ENCODE measurements at places on chromosomes 7 and 10. TPM values are rescaled to one million over a fixed set of nuclear protein-coding genes. Genes with fewer than 3 reads are reported as not detected.

GRCh38 chr7:68470836-68471435 is 1127.3 kb upstream of the AUTS2 start:
- H3K36me3 ChIP-seq, result no peaks in the 10 kb centered on the region
- no peaks in the 10 kb centered on the region for H3K4me1 ChIP-seq
- peak; percentile 8 for DNase-seq

GRCh38 chr10:33252324-33252723 is 82.1 kb downstream of the NRP1 start:
- H3K27me3 ChIP-seq, result no peaks in the 10 kb centered on the region
- no peak for DNase-seq
- no peak overlapping the region for H3K4me3 ChIP-seq
- peaks cover 4% of the 10 kb centered on the region for H3K4me1 ChIP-seq
- H3K27ac ChIP-seq, result no peak overlapping the region
- H3K36me3 ChIP-seq, result peaks cover 43% of the 10 kb centered on the region

- H3K27ac ChIP-seq, result no peak overlapping the region
- DNase-seq, result no peak
- peaks cover 44% of the 10 kb centered on the region for H3K36me3 ChIP-seq
- H3K27me3 ChIP-seq, result no peaks in the 10 kb centered on the region
- no peak overlapping the region for H3K4me3 ChIP-seq
Observed at GRCh38 chr10:97353945-97354344, 19.4 kb upstream of the FRAT2 start.

- H3K36me3 ChIP-seq, result no peaks in the 10 kb centered on the region
- peaks cover 14% of the 10 kb centered on the region for H3K4me1 ChIP-seq
- H3K27me3 ChIP-seq, result no peaks in the 10 kb centered on the region
- H3K4me3 ChIP-seq, result no peak overlapping the region
- no peak overlapping the region for H3K27ac ChIP-seq
Observed at GRCh38 chr10:70367195-70367796, 15.1 kb downstream of the LRRC20 start.

DNA sequence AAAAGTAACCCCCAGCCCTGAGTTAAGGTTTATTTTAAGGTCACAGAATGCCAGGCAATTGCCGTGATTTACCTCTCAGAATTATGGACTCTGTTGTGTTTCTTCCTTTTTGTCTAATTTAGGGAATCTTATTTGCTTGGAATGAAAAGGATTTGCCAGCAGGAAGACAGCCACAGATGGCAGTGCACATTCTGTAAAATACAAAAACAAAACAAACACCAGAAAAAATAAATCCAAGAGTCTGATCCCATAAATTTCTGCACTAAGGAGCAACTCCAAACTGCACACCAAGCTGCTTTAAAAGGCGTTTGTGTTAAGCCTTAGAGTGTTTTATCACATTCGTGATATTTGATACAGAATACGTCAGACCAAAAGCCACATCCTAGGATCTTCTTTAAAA is 199.0 kb upstream of the C7orf33 start:
- DNase-seq, result no peak
- H3K36me3 ChIP-seq, result no peaks in the 10 kb centered on the region
- no peak overlapping the region for H3K4me3 ChIP-seq
- no peaks in the 10 kb centered on the region for H3K4me1 ChIP-seq
- H3K27ac ChIP-seq, result no peak overlapping the region

DNA sequence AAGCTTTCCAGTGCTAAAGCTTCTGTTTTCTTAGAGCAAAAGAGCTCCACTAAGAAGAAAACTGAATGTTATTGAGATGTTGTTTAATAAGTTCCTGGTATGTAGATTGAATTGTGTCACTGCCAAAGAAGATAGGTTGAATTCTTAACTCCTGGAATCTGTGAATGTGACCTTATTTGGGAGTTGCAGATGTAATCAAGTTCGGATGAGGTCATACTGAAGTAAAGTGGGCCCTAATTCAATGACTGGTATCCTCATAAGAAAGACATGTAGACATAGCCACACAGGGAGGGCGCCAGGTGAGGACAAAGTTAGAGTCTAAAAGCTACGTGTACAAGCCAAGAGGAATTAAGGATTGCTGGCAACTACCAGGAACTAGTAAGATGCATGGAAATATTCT is 732.1 kb upstream of the C7orf33 start:
- no peaks in the 10 kb centered on the region for H3K4me1 ChIP-seq
- H3K4me3 ChIP-seq, result no peak overlapping the region
- no peak overlapping the region for H3K27ac ChIP-seq

CALCR gene
- total RNA-seq, result not detected

DNA sequence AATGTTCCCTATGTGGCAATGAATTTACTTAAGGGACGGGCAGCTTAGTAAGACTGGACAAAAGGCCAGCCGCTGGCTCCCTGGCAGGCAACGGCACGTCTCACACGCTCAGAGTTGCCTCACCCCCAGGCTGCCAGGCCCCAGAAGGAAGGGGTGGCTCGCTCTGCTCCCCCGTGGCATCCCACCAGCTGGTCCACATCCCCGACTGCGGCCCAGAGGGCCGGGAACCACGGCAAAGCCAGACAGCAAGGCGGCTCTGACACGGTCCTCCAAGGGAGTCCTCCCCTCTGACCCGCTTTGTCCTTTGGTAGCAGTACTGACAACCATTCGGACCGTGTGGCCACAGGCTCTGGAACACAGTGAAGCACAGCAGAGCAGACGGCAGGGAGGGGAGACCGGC is 34.1 kb downstream of the NUDT1 start:
- no peaks in the 10 kb centered on the region for H3K27me3 ChIP-seq
- peaks cover 17% of the 10 kb centered on the region for H3K4me1 ChIP-seq
- DNase-seq, result no peak
- peaks cover 19% of the 10 kb centered on the region for H3K36me3 ChIP-seq

BICC1 gene
- 6.2 TPM for total RNA-seq

GJC3 gene
- not detected for total RNA-seq

- H3K4me3 ChIP-seq, result no peak overlapping the region
- DNase-seq, result no peak
- H3K36me3 ChIP-seq, result no peaks in the 10 kb centered on the region
Observed at GRCh38 chr10:109327266-109327665, 596.0 kb downstream of the XPNPEP1 start.

GRCh38 chr10:5434017-5434753 is 21.8 kb downstream of the NET1 start:
- peaks cover 15% of the 10 kb centered on the region for H3K36me3 ChIP-seq
- H3K4me1 ChIP-seq, result peaks cover 7% of the 10 kb centered on the region
- no peak for DNase-seq
- H3K4me3 ChIP-seq, result no peak overlapping the region

DNA sequence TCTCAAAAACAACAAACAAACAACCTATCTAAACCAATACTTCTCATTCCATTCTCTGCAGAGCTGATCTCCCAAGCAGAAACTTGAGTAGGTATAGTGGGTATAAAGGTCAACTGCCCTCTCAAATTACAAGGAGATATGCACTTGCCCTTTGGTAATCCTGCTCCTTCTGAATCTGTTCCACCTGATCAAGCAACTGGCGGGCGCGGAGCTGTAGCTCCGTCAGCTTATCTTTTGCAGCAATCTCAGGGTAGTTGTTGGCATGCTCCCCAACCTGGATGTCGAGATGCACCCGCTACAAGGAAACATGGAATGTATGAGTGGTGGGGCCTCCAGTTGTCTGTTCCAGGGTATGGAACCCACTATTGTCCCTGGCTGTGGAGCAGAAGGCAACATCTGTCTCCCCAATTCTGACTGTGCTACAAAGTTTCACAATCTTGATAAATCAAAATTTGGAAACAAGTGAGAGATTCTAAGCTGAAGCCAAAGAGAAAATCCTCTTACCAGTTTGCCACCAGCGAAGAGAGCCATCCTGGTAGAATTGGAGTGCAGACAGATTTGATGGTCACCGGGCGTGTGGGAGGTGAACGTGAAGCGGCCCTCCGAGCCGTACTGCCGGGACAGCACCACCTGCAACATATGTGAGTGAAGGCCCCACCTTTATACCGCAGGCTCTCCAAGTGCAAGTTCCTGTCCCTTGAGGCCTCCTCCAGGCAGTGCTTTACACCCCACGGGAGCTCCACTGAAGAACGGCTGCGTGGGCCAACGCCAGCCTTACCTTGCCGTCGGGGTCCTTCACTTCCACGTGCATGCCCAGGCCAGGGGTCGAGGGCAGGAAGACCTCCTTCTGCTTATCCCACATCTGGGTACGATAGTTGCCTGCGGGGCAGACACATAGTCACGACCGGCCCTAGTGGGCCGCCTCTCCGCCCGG is 819 bp downstream of the TMED4 start:
- peak overlapping the region; percentile 99 for H3K27ac ChIP-seq
- H3K4me1 ChIP-seq, result peaks cover 30% of the 10 kb centered on the region

- H3K4me3 ChIP-seq, result no peak overlapping the region
- H3K4me1 ChIP-seq, result no peaks in the 10 kb centered on the region
- no peaks in the 10 kb centered on the region for H3K27me3 ChIP-seq
- DNase-seq, result no peak
- H3K27ac ChIP-seq, result no peak overlapping the region
- no peaks in the 10 kb centered on the region for H3K36me3 ChIP-seq
Observed at GRCh38 chr7:106225856-106226255, 58.9 kb downstream of the NAMPT start.

CWF19L1 gene
- 39.7 TPM for total RNA-seq

- no peak for DNase-seq
- H3K36me3 ChIP-seq, result no peaks in the 10 kb centered on the region
- no peak overlapping the region for H3K4me3 ChIP-seq
- peaks cover 22% of the 10 kb centered on the region for H3K4me1 ChIP-seq
Observed at GRCh38 chr10:122554131-122555036, 6.2 kb upstream of the DMBT1 start.

DNA sequence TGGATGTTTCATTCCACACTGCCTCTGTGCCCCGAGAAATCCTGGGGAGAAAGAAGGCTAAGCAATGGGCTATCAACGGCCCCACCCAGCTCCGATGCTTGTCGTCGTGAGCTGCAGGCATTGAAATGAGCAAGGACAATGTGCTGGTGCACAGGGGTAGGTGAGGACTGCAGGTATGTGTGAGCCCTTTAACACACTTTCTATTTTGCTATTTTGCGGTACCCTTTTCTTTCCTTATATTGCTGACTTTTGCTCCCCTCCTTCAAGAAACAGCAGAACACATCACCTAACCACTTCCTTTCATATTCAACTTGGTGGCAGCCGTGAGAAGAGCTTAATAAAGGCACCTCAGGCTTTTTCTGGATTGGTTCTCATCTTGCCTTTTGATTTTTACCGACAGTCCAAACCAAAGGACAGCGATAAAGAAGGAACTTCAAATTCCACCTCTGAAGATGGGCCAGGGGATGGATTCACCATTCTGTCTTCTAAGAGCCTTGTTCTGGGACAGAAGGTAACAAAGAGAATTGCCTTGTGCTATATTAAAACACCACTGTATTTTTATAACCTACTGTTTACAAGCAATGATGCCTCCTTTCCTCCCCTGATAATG is 39.2 kb downstream of the AIFM2 start:
- H3K36me3 ChIP-seq, result peaks cover 32% of the 10 kb centered on the region
- no peak overlapping the region for H3K27ac ChIP-seq
- H3K27me3 ChIP-seq, result no peaks in the 10 kb centered on the region
- H3K4me1 ChIP-seq, result no peaks in the 10 kb centered on the region
- no peak for DNase-seq

Data from stomach (tissue), 19 donors.